Hindlimb muscle (tissue), 1 donor: ENCODE measurements at places on chromosomes 13 and 19. TPM values are rescaled to one million over a fixed set of nuclear protein-coding genes. Genes with fewer than 3 reads are reported as not detected.
A peak's percentile ranks its signal among the peaks of the same experiment; 100 is the strongest.

Gene ACER1
- polyA plus RNA-seq = not detected

Gene ZNF563
- polyA plus RNA-seq = 1.4 TPM

GRCh38 chr19:58021541-58022282 lies 12.1 kb upstream of the ZSCAN1 start:
- DNase-seq = peak; percentile 73

DNA sequence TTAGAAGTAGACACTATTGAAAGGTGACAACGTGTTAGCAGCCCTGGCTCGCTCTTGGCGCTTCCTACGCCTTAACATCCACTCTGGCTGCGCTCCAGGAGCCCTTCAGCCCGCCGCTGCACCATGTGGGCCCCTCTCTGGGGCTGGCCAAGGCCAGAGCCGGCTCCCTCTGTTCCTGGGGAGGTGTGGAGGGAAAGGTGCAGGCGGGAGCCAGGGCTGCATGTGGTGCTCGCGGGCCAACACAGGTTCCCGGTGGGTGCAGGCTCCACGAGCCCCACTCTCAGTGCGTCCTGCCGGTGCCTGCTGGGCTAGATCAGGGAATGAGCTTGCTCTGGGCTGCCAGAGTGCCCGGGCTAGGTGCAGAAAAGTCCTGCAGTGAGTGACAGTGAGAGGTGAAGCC lies 1284.3 kb downstream of the OLFM4 start:
- DNase-seq = no peak

- DNase-seq = no peak
Observed at GRCh38 chr19:7469669-7470285, 19.1 kb downstream of the PEX11G start.

DNA sequence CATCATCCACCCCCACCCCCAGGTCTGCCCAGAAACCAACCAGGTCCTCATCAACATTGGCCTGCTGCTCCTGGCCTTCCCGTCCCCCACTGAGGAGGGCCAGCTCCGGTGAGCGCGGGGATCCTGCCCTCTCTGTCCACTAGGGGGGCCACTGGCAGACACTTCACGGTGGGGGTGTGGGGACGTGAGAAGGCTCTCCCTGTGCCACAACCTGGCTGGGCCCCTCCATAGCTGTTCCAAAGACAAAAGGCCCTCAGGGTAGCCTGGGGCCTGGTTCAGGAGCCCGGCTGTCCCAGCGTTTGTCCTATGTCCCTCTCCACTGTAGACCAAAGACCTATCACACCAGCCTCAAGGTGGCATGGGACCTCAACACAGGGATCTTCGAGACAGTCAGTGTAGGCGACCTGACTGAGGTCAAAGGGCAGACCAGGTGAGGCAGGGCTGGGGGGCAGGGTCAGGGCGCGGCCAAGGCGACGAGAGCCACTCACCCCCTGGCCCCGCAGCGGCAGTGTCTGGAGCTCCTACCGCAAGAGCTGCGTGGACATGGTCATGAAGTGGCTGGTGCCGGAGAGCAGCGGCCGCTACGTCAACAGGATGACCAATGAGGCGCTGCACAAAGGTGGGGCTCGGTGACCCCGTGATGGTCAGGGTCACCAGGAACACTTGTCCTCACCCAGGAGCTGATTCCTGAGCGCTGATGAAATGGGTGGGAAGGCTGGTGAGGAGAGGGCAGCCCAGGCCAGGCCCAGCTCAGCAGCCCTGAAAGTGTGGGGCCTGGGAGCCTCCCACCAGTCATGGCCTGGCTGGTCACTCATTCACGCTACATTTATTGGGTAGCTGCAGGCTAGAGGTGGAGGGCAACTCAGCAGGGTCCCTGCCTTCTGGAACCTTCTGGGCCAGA lies 7.9 kb downstream of the DCAF15 start:
- no peak for DNase-seq

GRCh38 chr13:99374994-99375737 lies 68.0 kb upstream of the GPR183 start:
- DNase-seq = no peak

DNA sequence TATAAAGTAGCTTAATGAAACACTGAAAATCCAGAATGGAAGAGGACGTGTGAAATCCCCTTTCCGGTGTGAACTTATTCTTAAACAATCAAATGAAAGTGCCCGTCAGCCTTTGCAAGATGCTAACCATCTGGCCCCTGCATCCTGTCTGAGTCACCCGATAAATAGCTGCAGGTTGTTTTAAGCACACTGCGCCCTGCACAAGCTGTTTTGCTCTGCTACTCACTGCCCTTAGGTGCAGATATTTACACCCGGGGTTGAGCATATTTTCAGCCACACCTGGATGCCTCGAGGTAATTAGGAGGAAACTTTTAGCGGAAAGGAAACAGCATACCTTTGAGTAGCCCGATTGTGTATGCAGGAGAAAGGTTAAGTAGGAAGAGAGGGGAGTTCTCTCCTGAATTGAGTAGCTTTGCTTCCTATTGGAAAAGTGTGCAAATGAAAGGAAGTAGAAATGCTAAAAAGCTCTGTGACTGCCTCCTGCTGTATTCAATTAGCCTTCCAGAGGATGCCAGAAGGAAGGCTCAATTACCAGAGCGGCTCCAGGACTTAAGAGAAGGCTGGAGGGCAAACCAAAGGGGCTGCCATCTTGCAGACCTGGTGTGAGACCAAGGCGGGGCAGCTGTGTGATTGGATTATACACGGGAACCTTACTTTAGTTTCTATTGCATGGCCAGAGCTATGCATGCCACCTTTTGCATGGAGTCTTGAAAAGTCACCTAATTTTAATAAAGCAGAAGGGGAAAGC lies 42.5 kb downstream of the IRS2 start:
- no peak for DNase-seq

- no peak for DNase-seq
Observed at GRCh38 chr13:39888865-39889810, 233.7 kb downstream of the COG6 start.

DNA sequence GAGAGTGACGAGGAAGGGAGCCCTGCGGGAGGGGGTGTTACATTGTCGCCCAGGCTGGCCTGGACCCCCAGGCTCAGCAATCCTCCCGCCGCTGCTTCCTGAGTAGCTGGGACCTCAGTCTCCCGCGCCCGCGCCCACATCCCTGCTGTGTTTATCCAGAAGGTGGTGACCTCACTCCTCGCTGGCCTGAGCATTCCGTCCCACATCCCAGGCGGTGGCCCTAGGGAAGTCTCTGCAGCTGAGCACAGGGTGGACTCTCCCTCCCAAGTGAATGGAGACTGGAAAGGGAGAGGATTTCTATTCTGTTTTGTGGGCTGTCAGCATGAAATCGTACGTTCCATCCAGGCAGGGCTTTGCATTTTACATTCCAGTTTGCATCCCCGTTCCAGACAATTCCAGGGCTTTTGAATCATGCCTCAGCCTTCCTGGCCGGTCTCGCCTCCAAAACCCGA lies 401 bp upstream of the ZNF765 start:
- peak; percentile 49 for DNase-seq

GRCh38 chr13:37868691-37869505 lies 674 bp downstream of the TRPC4 start:
- peak; percentile 9 for DNase-seq

Gene IRGQ
- 13.8 TPM for polyA plus RNA-seq

GRCh38 chr19:53664760-53665159 lies 33.0 kb downstream of the DPRX start:
- no peak for DNase-seq

DNA sequence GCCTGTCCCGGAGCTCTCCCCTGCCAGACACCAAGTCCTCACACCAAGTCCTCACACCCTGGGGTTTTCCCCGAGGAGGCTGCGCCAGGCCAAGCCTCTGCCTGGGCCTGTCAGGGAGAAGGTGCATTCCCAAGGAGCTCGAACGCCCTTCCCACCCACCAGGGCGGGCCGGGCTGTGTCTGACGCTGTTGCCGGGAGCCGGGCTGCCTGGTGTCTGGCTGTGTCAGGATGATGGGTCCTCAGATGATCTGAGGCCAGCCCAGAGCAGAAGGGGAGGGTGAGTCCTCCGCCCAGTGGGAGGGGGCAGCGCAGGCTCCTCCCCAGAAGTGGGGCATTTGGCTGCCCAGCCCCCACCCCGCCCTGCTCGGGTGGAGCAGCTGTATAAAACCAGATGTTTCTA lies 2.3 kb upstream of the HAS1 start:
- DNase-seq = peak; percentile 24

GRCh38 chr19:28859811-28860210 lies 353.1 kb downstream of the UQCRFS1 start:
- no peak for DNase-seq

DNA sequence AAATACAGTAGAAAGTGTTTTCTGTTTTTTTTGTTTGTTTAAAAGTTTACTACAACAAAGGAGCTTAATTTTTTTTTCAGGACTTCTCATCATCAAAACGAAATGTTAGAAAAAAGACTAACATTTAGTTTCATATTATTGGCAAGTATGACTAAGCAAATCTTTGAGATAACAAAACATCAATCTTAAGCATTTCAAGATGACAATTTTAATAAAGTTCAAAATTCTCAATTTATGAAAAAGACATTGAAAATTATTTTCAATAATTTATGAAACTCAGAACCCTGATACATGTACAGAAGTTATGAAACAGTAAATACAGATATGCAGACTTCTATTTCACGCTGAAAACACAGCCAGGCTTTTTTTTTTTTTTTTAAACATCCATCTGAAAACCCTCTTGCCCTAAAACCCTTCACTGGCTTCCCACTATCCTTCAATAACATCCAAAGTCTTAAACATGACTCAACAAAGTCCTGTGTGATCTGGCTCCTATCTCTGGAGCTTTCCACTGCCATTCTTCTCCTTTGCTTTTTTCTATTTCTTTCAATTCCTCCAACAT lies 3.9 kb downstream of the RBM26 start:
- no peak for DNase-seq

GRCh38 chr13:43573361-43573740 lies 213.4 kb downstream of the ENOX1 start:
- DNase-seq = no peak

DNA sequence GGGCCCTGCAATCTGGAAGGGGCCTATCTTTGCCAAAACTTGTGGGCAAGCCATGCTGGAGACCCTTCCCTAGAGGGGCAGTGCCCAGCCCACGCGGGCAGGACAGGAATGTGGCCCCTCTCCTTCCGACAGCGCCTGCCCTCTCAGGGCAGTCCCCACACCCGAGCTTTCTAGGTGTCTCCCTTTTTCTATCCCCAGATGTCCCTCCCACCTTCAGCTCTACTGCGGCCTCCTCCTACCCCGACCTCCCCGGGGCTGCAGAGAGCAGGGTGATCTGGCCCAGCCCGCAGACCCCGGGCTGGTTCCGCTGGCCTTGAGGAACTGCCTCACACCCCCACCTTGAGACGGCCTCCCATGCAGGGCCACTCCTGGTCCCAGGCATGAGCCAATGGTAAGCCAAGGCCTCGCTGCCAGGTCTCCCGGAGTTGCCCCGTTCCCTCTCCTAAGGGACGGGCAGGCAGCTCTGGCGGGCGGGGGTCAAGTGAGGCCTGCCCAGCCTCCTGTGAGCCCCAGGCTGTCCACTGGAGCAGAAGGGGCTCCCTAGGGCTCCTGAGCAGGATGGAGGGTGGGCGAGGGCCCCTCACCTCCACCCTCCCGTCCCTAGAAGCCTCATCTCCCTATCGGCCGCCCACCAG lies 39.7 kb downstream of the KLF2 start:
- DNase-seq = no peak

Gene F10
- polyA plus RNA-seq = 17.2 TPM

DNA sequence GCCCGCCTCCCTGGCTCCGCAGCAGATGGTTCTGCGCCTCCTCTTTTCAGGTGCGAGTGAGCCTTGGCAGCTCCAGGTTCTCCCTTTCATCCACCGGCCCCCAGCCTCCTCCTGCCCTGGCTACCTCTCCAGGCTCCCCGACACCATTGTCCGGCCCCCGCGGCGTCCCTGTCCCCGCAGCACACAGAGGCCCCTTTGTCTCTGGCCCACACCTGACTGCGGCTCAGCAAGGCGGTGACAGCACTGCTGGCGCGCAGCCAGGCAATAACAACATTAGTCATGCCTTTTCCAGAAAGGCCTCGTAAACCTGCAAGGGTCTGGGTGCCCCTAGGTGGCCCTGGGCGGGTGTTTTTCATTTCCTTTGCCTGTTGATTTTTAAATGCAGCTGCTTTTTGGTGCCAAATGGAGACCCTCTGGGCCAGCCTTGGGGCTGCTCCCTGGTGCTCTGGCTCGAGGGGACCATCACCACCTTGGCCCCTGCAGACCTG lies 73.2 kb upstream of the MEDAG start:
- DNase-seq = no peak

DNA sequence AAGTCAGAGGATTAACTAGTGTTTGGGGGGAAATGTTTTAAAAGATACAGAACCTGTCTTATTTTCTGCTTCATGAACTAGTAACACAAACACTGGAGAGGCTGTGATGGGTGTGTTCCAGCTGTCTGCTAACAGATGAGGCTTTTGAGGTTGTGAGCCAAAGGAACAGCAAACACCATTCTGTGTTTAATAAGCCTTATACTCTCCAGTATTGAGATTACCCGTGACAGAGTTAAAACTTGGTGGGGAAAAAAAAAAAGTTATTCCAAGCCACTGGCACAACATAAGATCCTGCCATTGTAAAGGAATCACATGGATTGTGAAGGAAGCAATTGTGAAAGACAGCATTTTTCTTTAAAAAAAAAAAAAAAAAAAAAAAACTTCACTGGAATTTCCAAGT lies 48.4 kb downstream of the KCTD12 start:
- no peak for DNase-seq

Gene TMEM190
- polyA plus RNA-seq = not detected

Gene PALM3
- 0.45 TPM for polyA plus RNA-seq

- DNase-seq = no peak
Observed at GRCh38 chr19:28359431-28360414, 853.2 kb downstream of the UQCRFS1 start.

DNA sequence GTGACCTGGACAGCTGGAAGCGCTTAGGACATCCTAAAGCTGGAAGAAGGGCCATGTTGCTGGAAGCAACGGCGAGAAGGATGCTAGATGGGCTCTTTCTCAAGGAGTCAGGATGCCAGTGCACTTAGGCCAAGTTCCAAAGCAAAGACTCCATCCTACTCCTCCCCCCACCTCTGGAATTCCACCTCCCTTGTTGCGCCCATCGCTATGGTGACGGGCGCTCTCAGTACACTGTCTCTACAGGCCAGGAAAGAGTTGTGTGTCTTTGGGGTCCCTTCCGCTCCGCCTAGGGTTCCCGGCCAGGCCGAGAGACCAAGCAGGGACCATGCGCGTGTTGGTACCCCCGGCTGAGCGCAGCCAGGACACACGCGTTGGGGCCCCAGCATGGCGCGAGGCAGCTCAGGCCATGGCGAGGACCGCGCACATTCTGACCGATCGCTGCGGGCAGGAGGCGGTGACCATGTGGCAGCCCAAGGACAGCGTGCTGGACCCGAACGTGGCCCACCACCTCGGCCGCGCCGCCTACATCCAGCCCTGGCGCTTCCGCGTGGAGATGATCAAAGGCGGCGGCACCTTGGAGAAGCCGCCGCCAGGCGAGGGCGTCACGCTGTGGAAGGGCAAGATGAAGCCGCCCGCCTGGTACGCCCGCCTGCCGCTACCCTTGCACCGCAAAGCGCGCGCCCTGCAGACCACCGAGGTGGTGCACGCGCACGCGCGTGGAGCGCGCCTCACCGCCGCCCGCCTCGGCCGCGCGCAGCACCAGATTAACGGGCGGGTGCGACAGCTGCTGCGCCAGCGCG lies 31.0 kb upstream of the SLC1A6 start:
- no peak for DNase-seq

- no peak for DNase-seq
Observed at GRCh38 chr13:68627379-68627778, 1397.2 kb upstream of the PCDH9 start.
